ENCODE measurements at places on chromosomes 6 and 20. TPM values are rescaled to one million over a fixed set of nuclear protein-coding genes. Genes with fewer than 3 reads are reported as not detected.

GRCh38 chr20:24118034-24118433, 129.5 kb upstream of the GGTLC1 start:
- no peak for DNase-seq

Gene TMEM217
- polyA plus RNA-seq = not detected

- no peak for DNase-seq
These were observed 76.4 kb upstream of the HS3ST5 start for GRCh38 chr6:114419175-114419574.

DNA sequence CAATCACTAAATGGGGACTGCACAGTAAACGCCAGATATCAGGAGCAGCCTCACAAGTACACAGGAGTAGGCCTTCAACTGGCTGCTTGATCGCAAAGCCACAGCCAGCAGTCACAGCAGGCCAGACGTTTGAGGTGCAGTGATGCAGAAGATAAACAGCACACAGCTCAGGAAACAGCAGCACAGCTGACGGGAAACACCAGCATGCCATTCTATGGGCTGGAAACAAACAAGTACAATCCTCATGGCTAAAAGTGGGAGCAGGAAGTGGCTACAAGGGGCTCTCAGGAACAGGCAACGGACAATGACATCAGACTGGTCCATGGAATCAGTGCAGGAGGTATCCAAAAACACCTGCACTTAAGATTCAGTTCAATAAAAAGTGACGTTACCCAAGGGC, 111.0 kb downstream of the DTNBP1 start:
- DNase-seq = no peak

DNA sequence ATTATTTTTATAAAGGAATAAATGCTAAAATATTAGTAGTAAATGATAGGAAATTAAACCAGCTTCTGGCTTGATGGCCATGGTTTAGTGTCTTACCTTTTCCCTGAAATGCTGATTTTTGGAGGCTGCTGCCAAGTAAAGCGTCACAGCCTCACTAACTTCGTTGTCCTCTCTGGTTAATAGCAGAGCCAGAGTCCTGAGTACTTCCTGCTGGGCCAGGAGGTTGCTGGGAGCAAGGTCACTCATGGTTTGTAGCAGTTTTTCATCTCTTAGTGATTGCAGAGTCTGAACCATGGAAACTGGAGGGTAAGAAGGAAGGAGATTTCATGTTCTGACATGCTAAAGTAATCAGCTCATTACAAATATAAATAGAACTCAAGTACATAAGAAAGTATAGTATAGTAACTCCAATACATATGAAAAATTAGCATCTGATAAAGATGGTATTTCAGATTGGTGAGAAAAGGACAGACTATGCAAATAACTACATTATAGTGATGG, 26.5 kb upstream of the ARMH2 start:
- no peak for DNase-seq

DNA sequence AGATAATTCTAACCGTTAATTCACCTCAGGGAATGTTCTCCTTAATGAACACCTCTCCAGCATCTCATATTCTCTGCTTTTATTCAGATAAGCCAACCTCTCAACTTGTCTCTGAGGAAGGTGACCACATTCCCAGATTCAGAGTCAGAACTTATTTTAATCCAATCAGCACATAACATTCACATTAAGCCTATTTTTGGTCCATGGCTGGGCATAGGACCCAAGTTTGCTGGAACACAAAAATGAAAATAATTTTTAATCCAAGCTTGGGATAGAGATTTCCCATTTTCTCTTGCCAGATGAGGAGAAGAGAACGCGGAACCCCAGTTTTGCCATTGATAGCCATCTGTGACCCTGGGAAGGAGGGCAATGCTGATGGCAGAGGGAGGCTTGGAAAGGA, 126.5 kb downstream of the FRK start:
- no peak for DNase-seq

DNA sequence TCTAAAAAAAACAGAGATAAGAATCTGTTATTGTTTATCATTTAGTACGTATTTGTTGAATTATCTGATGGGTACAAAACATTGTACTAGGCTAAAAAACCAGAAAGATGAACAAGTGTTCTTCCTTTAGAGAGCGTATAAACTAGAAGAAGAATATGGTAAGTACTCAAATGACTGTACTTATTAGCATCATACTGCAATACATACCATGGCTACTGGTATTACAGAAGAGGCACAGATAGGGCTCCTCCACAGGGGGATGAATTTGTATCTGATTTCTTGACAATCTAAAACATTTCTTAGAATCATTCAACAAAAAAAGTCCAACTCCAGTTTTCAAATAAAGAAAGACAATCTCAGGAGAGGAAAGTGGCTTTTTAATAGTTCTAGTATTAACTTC, 118.0 kb upstream of the THEMIS start:
- no peak for DNase-seq

Gene IPCEF1
- 16.5 TPM for polyA plus RNA-seq

DNA sequence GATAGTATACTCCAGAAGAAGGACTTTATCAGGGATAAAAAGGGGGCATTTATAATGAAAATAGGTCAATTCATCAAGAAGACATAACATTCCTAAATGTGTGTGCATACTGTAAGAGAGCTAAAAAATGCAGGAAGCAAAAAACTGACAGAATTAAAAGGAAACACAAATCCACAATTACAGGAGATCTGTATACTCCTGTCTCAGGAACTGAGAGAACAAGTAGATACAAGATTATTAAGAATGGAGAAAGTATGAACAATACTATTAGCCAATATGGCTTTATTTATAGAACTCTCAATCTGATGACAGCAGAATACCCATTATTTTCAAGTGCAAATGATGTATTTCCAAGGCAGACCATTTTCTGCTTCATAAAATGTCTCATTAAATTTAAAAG, 167.7 kb upstream of the BMP5 start:
- DNase-seq = no peak

DNA sequence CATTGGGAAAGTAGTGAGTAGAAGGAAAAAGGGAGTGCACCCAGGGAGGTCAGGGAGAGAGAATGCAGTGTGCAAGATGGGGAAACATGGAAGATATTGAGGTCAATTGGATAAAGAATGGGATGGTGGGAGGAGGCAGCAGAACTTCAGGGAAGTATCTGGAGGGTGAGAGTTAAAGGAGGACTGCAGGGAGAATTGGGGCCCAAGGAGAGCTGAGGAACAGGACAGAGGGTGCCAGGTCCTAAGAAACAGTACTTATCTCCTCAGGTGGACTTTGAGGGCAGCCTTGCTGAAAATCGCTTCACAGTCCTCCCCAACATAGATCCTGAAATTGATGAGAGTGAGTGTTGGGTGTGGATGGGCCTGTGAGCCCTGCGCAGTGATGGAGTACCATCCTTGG, 4.2 kb upstream of the SAPCD1 start:
- no peak for DNase-seq

Gene WFDC5
- not detected for polyA plus RNA-seq

DNA sequence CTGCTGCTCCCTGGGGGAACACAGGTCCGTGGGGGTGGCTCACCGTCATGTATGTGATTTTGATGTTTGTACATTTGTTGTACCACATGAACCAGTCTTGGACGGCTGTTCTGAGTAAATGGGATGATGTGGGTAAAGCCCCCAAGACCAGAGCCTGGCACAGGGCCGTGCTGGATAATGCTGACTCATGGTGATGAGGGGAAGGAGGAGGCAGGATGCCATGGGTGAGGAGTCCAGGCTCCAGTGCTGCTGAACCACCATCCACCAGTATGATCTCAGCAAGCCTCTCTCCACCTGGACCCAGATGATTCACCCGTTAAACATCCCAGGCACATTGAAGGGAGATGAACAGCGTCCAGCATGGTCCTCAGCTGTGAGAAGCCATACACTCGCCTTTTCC, 9.6 kb upstream of the APCDD1L start:
- no peak for DNase-seq

- peak; percentile 41 for DNase-seq
These were observed 54.3 kb upstream of the GMPR start for GRCh38 chr6:16184129-16184528.

Gene SLC17A3
- not detected for polyA plus RNA-seq

DNA sequence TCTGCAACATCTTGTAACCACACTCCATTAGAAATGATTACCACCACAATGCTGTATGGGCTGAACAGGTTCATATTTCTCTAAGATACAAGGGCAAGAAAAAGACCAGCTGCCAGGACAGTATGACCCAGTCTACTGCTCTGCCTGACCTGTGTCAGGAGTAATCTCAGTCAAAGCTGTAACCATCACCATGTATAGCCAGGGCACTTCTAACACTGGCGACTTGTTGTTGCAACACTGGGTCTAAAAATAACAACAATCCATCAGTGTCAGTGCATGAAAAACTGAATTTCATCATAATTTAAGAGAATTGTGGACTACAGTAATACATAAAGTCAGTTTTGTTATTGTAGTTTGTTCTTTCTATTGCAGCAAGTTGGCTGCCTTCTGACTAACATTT, 738.6 kb upstream of the ADGRB3 start:
- no peak for DNase-seq

Measured in CD14-positive monocyte (primary cell).